ENCODE measurements at places on chromosomes 4 and X. TPM values are rescaled to one million over a fixed set of nuclear protein-coding genes. Genes with fewer than 3 reads are reported as not detected.

SLC49A3 gene
- 0.31 TPM for total RNA-seq

SPATA4 gene
- total RNA-seq, result 0.63 TPM

YIPF7 gene
- total RNA-seq, result 2.5 TPM

MAD2L1 gene
- total RNA-seq, result 9.4 TPM

DAPP1 gene
- total RNA-seq, result 0.31 TPM

USP17L21 gene
- not detected for total RNA-seq

Measured in parietal lobe (tissue), 2 donors.